T-cell (primary cell): ENCODE measurements at places on chromosomes 13 and 19. TPM values are rescaled to one million over a fixed set of nuclear protein-coding genes. Genes with fewer than 3 reads are reported as not detected.
A peak's percentile ranks its signal among the peaks of the same experiment; 100 is the strongest.

RUBCNL gene
- total RNA-seq = 11.7 TPM

DNA sequence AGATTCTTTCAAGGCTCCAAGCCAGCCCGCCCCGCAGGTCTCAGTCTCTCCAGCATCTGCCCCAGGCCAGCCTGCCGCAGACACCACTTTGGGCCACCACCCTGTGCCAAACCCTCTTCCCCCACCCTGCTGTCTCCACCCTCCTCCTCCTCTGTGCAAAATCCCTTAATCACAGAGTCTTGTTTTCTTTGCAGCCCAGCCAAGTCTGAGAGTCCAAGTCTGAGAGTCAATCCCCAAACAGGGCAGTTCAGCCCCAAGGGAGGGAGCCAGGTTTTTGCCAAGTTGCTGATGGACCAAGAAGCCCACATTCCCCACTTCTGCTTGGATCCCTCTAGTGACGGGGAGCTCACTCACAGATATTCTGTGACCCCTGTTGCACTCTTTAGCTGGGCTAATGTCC lies 3.1 kb downstream of the ADAMTS10 start:
- peaks cover 35% of the 10 kb centered on the region for H3K4me1 ChIP-seq
- no peaks in the 10 kb centered on the region for H3K27me3 ChIP-seq
- no peak overlapping the region for H3K4me3 ChIP-seq
- no peak for DNase-seq
- no peak overlapping the region for H3K27ac ChIP-seq
- H3K36me3 ChIP-seq = peaks cover 15% of the 10 kb centered on the region

GRCh38 chr13:32423592-32423991 lies 4.3 kb downstream of the N4BP2L1 start:
- no peak overlapping the region for H3K4me3 ChIP-seq
- H3K27ac ChIP-seq = no peak overlapping the region
- H3K4me1 ChIP-seq = peaks cover 9% of the 10 kb centered on the region

DNA sequence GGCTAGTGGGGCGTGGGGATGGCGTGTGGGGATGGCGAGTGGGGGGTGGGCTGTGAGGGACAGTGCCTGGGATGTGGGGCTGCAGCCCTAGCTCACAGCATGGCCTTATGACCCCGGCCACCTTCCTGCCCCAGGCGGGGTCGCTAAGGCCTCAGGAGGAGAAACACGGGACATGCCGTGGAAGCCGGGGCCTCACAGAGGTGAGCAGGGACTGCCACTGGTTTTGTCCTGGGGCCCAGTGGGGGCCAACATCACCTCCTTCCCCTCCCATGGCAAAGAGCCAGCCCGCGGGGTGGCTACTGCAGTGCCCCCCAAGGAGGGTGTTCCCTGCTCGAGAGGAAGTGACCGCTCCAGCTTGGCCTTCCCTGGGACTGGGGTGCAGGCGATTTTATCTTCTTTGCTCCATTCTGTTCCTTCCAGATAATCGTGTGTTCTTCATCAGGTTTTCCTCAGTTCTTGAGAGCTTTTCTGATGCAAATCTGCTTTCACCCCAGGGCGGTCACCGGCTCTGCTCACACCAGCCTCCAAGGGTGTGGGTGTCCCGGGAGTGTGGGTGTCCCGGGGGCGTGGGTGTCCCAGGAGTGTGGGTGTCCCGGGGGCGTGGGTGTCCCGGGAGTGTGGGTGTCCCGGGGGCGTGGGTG lies 1.2 kb downstream of the F7 start:
- no peak for DNase-seq
- H3K36me3 ChIP-seq = no peaks in the 10 kb centered on the region
- H3K4me1 ChIP-seq = peaks cover 16% of the 10 kb centered on the region
- H3K27ac ChIP-seq = no peak overlapping the region

PROZ gene
- not detected for total RNA-seq

DNA sequence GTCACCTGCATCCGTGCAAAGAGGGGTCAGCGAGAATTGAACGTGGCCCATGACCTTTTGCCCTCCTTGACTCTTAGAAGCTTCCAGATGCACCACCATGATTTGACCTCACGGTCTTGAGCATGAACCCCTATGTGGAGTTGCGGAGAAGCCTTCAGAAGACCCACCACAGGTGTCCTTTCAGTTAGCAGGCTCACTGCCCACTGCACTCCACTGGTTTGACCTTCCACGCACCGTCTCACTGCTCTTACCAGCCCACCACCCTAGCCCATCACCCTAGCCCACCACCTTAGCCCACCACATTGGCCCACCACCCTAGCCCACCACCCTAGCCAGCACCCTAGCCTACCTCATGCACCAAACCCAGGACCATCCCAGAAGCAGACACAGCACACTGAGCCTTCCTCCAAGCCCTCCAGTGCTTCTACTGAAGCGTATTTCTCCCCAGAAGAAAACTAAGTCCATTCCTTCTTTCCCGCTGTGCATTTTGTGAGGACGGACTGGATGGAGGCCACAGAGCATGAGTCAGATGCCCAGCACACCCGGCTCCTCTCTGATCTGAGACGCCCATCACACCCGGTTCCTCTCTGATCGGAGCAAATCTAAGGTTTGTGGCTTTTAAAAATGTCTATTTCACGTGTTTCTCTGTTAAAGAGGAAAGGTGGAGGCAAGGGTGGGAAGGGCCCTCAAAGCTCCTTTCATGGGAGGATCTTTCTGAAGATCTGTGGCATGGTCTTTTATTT lies 45.8 kb downstream of the SOX1 start:
- H3K4me3 ChIP-seq = no peak overlapping the region
- H3K27me3 ChIP-seq = peaks cover 38% of the 10 kb centered on the region
- H3K27ac ChIP-seq = no peak overlapping the region
- DNase-seq = no peak

F10 gene
- not detected for total RNA-seq

DNA sequence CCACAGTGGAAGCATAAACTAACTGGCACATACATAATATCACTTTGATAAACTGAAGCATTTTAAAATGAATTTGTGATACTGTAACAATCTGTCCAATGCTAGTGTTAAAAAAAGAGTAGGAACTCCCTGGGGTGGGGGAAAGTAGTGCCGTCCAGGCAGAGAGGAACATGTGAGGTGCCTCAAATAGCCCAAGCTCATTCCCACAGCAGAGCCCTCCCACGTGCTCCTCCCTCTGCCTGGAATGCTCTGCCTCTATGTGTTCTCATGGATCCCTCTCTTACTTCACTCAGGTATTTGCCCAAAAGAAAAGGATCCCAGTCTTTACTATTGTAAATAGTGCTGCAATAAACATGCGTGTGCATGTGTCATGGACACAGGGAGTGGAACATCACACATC lies 188.1 kb downstream of the NHLRC3 start:
- no peaks in the 10 kb centered on the region for H3K4me1 ChIP-seq
- H3K27ac ChIP-seq = no peak overlapping the region
- H3K36me3 ChIP-seq = no peaks in the 10 kb centered on the region
- no peak for DNase-seq

DNA sequence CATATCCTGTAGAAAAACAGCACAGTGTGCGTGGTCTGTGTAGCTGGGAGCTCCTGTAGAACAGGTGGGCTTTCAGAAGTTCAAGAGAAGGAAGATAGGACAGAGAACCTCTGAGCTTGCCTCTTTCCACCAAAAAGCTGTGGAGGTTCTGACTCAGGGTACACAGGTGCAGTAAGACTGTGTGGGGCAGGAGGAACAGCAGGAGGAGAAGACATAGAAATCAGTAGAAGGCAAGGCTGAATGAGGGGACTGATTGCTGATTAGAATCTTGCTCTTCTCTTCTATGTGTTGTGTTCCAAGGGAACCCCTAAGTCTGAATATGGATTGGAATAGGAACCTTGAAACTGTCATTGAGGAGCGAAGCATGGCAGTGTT lies 122.7 kb downstream of the AKAP11 start:
- DNase-seq = no peak
- H3K4me3 ChIP-seq = no peak overlapping the region
- no peaks in the 10 kb centered on the region for H3K27me3 ChIP-seq
- H3K27ac ChIP-seq = peak overlapping the region; percentile 79

DNA sequence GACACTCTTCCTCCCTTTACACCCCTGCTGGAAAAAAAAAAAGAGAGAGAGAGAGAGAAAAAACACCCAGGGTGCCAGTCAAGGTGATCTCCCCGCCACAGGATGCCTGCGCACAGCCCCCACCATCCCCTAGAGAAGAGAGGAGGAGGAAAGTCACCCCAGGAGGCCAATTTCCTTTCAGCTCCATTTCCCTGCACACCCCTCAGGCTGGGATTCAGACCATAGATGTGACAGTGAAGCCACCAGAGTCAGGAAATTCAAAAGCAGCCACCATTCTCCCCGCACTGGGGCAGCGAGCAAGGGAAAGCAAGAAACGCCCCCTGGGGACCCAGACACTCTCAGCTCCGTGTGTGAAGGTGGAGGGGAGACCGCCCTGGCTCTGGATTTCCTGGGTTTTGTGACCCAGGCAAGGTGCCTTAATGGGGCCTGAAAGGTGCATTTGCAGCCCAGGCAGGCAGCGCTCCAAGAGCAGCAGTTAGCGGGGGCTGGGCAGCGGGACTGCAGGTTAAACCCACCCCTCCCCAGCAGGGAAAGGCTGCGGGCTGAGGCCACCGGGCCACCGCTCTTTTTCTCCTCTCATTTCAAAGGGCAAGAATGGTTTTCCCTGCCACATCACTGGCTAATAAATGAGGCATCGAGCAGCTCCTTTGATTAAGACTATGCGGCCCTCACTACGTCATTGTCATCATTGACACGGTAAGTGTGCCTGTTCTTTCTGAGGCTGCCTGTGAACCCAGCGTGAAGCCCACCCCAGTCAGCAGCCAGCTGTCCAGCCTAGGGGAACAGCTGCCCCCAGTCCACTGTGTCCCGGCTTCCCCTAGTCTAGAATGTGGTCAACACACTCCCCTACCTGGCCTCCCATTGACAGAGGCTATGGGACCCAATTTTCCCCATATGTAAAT lies 83.8 kb upstream of the TM9SF2 start:
- H3K4me1 ChIP-seq = peaks cover 89% of the 10 kb centered on the region
- peak overlapping the region; percentile 47 for H3K4me3 ChIP-seq
- H3K36me3 ChIP-seq = no peaks in the 10 kb centered on the region
- no peaks in the 10 kb centered on the region for H3K27me3 ChIP-seq
- H3K27ac ChIP-seq = peak overlapping the region; percentile 71

CHMP2A gene
- 61.5 TPM for total RNA-seq
